PC-3 (cell line): ENCODE measurements at places on chromosomes 11 and 22. TPM values are rescaled to one million over a fixed set of nuclear protein-coding genes. Genes with fewer than 3 reads are reported as not detected.

DNA sequence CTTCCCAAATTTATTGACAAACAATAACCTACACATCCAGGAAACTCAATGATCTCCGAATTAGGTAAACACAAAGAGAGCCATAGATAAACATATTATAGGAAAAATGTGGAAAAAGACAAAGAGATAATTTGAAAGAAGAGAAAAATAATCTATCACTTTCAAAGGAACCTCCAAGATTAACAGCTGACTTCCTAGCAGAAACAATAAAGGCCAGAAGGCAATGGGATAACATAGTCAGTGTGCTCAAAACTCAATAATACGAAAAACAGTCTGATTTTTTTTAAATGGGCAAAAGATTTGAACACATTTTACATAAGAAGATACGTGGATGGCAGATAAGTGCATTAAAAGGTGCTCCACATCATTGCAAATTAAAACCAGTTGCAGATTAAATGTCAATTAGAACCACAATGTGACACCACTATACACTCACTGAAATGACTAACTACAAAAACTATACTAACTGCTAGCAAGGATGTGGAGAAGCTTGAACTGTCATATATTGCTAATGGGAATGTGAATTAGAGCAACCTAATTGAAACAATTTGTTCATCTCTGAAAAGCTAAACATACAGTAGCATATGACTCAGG lies 300.4 kb downstream of the TMEM135 start:
- no peaks in the 10 kb centered on the region for H3K36me3 ChIP-seq
- DNase-seq = peak; percentile 11
- no peak overlapping the region for H3K27ac ChIP-seq

- no peak for DNase-seq
- H3K36me3 ChIP-seq = no peaks in the 10 kb centered on the region
- no peaks in the 10 kb centered on the region for H3K27me3 ChIP-seq
- no peak overlapping the region for H3K4me3 ChIP-seq
Measured at GRCh38 chr11:93289782-93290463, 40.6 kb upstream of the DEUP1 start.

GRCh38 chr11:29756871-29757270 lies 260.0 kb downstream of the KCNA4 start:
- no peak for DNase-seq
- H3K27me3 ChIP-seq = no peaks in the 10 kb centered on the region
- H3K4me1 ChIP-seq = no peaks in the 10 kb centered on the region
- no peaks in the 10 kb centered on the region for H3K36me3 ChIP-seq

BACE1-AS gene
- total RNA-seq = 3.6 and 3.7 TPM in 2 replicates

DNA sequence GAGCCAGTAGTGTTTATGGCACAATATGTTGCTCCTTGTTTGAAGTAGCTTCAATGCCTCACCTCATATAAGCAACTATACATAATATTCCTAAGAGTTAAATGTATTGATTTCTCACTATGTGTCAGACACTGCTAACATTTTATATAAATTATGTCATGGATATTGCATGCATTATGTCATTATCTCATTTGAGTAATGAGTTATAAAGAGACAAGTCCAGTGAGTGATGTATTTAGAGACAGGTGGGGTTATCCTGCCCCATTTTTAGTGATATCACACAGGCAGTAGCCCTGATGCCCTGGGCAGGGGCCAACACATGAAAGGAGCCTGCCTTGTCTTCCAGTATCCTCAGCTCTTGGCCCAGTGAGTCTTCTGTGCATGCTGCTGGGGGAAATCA lies 247.0 kb upstream of the SESN3 start:
- no peak overlapping the region for H3K4me3 ChIP-seq
- H3K4me1 ChIP-seq = no peaks in the 10 kb centered on the region
- H3K27ac ChIP-seq = no peak overlapping the region

DNA sequence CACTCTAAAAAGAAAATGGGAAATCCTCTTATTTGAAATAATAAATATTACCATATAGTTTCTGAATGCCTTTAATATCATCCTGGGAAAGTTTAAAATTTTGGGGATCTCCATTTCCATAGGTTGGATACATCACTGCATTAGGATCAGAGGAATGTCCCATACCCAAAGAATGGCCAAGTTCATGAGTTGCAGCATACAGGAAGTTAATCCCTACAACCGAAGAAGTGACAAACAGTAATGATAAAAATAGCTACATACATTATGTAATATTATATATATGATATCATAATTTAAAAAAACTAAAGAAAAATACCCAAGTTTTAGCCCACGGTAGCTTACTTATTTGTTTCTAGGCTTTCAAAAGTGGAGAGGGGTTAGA lies 7.4 kb downstream of the MMP7 start:
- 0 out of 2 replicates have a peak, but pooled peaks cover 9% of the 10 kb centered on the region for H3K4me1 ChIP-seq
- no peak overlapping the region for H3K27ac ChIP-seq
- no peaks in the 10 kb centered on the region for H3K36me3 ChIP-seq
- DNase-seq = no peak

DNA sequence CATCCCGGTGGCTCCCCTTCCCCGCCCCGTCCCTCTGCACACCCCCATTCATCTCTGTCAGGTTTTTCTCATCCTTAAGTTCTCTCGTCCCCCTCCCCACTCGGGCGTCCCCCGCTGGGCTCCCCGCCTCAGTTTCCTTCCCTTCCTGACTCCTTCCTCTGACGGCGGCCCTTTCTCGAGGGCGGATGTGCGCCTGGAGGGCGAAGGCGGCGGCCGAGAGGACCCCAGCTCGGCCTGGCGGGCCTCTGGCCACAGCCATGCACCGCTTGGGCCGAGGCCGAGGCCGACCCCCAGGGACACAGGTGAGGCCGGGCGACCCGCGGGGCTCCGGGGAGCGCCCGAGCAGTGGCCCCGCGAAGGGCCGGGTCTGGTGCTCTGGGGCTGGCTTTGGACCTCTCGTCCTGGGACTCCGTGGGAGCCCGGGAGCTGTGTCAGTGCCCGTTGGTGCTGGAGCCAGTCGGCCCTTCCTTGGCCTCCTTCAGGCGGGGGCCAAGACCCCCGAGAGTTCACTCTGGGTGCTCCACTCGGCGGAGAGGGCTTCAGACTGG lies 2.9 kb downstream of the PHLDB1 start:
- no peaks in the 10 kb centered on the region for H3K36me3 ChIP-seq
- peaks cover 5% of the 10 kb centered on the region; the same call in 1 of the 2 replicates for H3K4me1 ChIP-seq
- H3K4me3 ChIP-seq = no peak overlapping the region
- DNase-seq = no peak
- no peak overlapping the region for H3K27ac ChIP-seq

DNA sequence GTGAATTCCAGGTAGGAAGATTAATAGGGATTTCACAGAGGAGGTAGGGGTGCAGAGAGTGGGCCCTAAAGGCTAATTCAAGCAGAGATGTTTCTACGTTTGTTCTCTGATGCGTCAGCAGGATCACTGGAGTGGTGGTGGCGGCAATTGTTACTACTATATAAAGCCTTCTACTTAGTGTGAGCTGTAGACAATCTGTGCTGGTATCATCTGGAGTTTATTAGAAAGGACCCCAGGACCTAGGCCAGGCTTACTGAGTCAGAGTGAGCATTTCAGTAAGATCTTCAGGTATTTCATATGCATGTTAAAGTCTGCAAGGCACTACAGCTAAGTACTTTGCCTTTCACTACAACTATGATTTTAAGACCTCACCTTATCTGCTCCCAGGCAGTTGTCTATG lies 59.5 kb downstream of the USP35 start:
- no peak overlapping the region for H3K4me3 ChIP-seq
- no peaks in the 10 kb centered on the region for H3K36me3 ChIP-seq
- H3K27ac ChIP-seq = no peak overlapping the region
- H3K27me3 ChIP-seq = no peaks in the 10 kb centered on the region

DNA sequence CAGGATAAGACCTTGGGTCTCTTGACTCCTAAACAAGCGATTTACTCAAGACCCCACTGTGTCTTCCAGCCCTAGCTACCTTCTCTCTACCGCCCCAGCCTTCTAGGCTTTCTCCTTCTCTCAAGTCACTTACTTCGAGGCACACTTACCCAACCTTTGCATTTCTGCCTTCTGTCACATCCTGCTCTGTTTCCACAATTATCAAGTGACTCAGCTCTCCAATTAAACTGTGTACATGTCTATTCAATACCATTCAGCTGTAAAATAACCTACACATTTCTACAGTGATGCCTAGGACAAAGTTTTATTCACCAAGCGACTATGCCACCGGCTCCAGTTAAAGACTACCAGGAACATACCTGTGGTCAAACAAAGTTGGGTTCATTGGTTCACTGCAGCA lies 69.0 kb downstream of the LARGE1 start:
- no peaks in the 10 kb centered on the region for H3K27me3 ChIP-seq
- peak overlapping the region; percentile 66 for H3K27ac ChIP-seq
- DNase-seq = peak; percentile 7
- H3K36me3 ChIP-seq = no peaks in the 10 kb centered on the region
- H3K4me1 ChIP-seq = no peaks in the 10 kb centered on the region
- H3K4me3 ChIP-seq = no peak overlapping the region

CSTF3 gene
- 18.5 and 30.0 TPM in 2 replicates for total RNA-seq

DNA sequence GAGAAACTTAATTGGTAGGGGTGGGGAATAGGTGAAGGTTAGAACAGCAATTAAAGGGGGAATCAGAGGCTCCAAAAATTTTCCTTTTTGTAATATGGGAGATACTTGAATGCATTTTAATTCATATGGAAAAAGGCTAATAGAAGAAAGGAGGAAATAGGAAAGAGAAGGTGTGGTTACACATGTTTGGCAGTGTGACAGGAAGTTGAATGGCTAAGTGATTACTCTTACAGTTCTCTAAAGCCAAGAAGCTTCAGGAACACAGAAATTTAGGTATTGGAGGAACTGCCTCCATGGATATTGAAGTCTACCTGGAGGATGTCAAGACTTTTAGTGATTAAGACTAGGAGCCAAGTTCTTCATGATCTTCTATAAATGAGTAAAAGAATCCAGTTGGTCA lies 6.3 kb downstream of the NXPE2 start:
- no peaks in the 10 kb centered on the region for H3K27me3 ChIP-seq
- no peak overlapping the region for H3K27ac ChIP-seq
- no peaks in the 10 kb centered on the region for H3K4me1 ChIP-seq
- DNase-seq = no peak
- H3K36me3 ChIP-seq = no peaks in the 10 kb centered on the region

DNA sequence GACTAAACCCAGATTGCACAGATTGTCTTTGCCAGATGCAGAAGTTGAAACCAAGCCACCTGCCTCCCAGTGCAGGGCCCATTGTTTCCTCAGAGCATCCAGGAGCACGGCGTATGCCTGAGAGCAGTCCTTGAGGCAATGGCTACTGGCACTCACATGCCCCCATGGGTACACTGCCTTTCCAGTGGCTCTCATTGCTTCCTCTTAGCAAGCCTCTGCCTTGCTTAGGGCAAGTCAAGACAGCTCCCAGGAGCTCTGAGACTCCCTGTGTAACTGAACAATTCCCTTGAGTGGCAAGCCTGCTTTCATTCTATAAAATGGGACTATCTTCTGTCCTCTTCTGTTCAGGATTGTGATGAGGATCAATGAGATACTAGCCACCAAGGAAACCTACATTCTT lies 4.1 kb downstream of the SYTL2 start:
- H3K27me3 ChIP-seq = no peaks in the 10 kb centered on the region
- no peak for DNase-seq

CNTF gene
- total RNA-seq = 1.6 and 2.8 TPM in 2 replicates

DNA sequence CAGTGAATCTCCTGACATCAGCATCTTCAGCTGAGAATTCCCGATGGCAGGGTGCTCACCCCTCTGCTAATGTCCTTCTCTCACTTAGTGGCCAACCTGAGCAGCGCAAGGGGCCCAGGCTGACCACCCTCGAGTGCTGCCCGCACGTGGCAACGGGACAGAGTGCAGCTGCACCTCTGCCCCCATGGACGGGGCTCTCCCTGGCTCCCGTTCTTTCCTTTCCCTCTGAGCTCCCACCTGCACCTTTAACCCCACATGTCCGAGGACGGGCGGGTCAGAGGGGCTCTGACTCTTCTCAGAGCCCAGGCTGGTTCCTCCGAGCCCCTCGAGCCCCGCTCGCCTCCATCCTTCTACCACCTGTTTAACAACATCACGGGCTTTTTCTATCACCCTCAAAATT lies 19.8 kb downstream of the MOB2 start:
- no peak overlapping the region for H3K27ac ChIP-seq
- no peaks in the 10 kb centered on the region for H3K36me3 ChIP-seq
- no peaks in the 10 kb centered on the region for H3K4me1 ChIP-seq
- H3K4me3 ChIP-seq = no peak overlapping the region
- no peaks in the 10 kb centered on the region for H3K27me3 ChIP-seq

DNA sequence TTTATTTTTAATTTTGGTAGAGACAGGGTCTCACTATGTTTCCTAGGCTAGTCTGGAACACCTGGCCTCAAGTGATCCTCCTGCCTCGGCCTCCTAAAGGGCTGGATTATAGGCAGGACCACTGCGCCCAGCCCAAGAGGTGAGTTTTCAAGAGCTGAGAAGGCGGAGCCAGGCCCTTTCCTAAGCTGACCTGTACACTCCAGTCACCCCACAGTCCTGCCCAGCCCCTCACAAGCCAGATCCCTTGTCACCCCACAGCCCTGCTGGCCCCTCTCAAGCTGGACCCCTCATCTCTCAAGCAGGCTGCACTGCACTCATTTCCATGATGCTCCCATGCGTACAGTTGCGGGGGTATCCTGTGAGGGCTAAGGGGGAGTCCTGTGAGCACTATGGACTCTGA lies 2.9 kb downstream of the DENND6B start:
- no peaks in the 10 kb centered on the region for H3K36me3 ChIP-seq
- H3K4me1 ChIP-seq = peaks cover 7% of the 10 kb centered on the region
- no peak for DNase-seq
- H3K27ac ChIP-seq = no peak overlapping the region

- no peak for DNase-seq
- no peak overlapping the region for H3K4me3 ChIP-seq
- H3K27ac ChIP-seq = no peak overlapping the region
- H3K4me1 ChIP-seq = no peaks in the 10 kb centered on the region
Measured at GRCh38 chr22:49026494-49027367, 800.9 kb downstream of the BRD1 start.

DNA sequence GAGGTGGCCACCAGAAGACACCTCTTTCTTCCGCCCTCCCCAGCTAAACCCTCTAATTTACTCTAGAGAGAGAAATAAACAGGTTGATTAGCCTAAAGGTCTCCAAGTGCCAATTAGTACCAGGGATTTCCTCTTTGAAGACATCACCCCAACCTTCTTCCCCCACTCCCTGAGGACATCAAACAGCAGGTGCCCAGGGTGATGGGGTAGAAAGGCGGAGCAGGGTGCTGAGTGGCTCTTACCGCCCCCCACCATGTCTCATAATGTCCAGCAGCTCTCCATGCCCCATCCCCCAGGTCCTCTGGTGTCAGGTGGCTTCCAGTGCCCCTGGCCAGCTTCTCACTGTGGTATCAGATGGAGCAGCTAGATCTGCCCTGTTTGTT lies 5.3 kb upstream of the GNAZ start:
- no peak overlapping the region for H3K27ac ChIP-seq
- no peak for DNase-seq
- peaks cover 6% of the 10 kb centered on the region; the same call in 1 of the 2 replicates for H3K4me1 ChIP-seq
- H3K36me3 ChIP-seq = no peaks in the 10 kb centered on the region
